ENCODE measurements at places on chromosomes 3 and 15. TPM values are rescaled to one million over a fixed set of nuclear protein-coding genes. Genes with fewer than 3 reads are reported as not detected.

The SLC6A11 gene
- not detected for total RNA-seq

The PROS1 gene
- total RNA-seq = 19.8 TPM

The DPPA4 gene
- total RNA-seq = not detected

The CYP1A2 gene
- not detected for total RNA-seq

The IL12A gene
- 0.91 TPM for total RNA-seq

The PDZRN3 gene
- 130 TPM for total RNA-seq

The ZNF662 gene
- total RNA-seq = 3.3 TPM

The ST8SIA2 gene
- 2.0 TPM for total RNA-seq

The SEMA3F gene
- total RNA-seq = 10.8 TPM

The IQCF5 gene
- not detected for total RNA-seq

The POTEB2 gene
- total RNA-seq = not detected

The ABCC5 gene
- 44.5 TPM for total RNA-seq

The PAQR5 gene
- 0.73 TPM for total RNA-seq

The RTP3 gene
- not detected for total RNA-seq

The GABRG3 gene
- total RNA-seq = not detected

The CHRNA7 gene
- 1.3 TPM for total RNA-seq

The IL17RC gene
- 33.2 TPM for total RNA-seq

The OIP5 gene
- not detected for total RNA-seq

The CPLX3 gene
- total RNA-seq = 3.6 TPM

The AGBL1 gene
- not detected for total RNA-seq

The KY gene
- total RNA-seq = 13.7 TPM

The ASB14 gene
- 13.4 TPM for total RNA-seq

The CORO2B gene
- 6.6 TPM for total RNA-seq

The CA12 gene
- 0.27 TPM for total RNA-seq

The FILIP1L gene
- 39.3 TPM for total RNA-seq

The SATB1 gene
- total RNA-seq = 41.7 TPM

The GOLGA8J gene
- not detected for total RNA-seq

The UBA3 gene
- 84.4 TPM for total RNA-seq

The CD80 gene
- not detected for total RNA-seq

The ANKRD63 gene
- 0.65 TPM for total RNA-seq

The WDR72 gene
- 0.13 TPM for total RNA-seq

The MME gene
- 3.2 TPM for total RNA-seq

The TMEM207 gene
- not detected for total RNA-seq

Data from Right ventricle myocardium superior (tissue), 1 donor.